Activated CD4-positive, alpha-beta T cell treated with anti-CD3 and anti-CD28 coated beads, Interleukin-2, amount 10 ng/mL, durations not matched to agents 7 days and 5 days (primary cell): ENCODE measurements at places on chromosomes 2 and 18. TPM values are rescaled to one million over a fixed set of nuclear protein-coding genes. Genes with fewer than 3 reads are reported as not detected.
A peak's percentile ranks its signal among the peaks of the same experiment; 100 is the strongest.

The HMSD gene
- 1.0 TPM for total RNA-seq

The FBLN7 gene
- total RNA-seq: 8.3 TPM

The LOXHD1 gene
- total RNA-seq: 0.25 TPM

The PSMA8 gene
- total RNA-seq: 1.2 TPM

DNA sequence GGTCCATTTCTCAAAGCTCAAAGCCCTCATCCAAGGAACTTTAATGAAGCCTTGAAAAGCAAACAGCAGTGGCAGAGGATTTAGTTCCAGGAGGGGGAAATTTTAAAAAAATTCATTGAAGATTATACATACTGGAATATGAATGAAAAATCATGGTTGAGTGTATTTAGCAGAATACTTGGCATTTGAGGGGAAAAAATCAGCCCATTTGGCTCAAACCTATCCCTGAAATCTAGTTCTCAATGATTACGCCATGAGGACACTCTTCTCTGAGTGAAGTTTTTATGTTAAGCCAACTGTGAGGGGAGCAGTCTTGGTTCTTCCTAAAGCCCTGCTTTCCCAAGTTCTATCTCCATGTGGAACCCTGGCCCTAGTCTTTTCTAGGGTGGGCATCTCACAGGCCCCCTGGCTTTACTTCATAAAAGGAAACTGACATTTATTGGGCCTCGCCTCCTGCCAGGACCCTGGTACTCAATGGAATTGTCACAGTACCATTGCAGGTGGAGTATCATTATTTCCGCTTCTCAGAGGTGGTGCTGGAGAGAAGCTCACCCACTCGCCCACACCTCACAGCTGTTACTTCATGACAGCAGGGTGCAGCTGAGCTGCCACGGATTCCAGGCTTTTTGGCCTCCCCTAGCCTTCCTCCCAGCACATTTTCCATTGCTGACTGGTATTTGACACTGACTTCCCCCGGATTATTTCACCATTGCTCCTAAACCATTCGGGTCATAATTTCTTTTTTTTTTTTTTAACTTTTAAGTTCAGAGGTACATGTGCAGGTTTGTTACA lies 56.8 kb downstream of the NXPH2 start:
- no peaks in the 10 kb centered on the region for H3K27me3 ChIP-seq
- H3K4me1 ChIP-seq: no peaks in the 10 kb centered on the region
- DNase-seq: no peak
- no peak overlapping the region for H3K27ac ChIP-seq
- H3K4me3 ChIP-seq: no peak overlapping the region

DNA sequence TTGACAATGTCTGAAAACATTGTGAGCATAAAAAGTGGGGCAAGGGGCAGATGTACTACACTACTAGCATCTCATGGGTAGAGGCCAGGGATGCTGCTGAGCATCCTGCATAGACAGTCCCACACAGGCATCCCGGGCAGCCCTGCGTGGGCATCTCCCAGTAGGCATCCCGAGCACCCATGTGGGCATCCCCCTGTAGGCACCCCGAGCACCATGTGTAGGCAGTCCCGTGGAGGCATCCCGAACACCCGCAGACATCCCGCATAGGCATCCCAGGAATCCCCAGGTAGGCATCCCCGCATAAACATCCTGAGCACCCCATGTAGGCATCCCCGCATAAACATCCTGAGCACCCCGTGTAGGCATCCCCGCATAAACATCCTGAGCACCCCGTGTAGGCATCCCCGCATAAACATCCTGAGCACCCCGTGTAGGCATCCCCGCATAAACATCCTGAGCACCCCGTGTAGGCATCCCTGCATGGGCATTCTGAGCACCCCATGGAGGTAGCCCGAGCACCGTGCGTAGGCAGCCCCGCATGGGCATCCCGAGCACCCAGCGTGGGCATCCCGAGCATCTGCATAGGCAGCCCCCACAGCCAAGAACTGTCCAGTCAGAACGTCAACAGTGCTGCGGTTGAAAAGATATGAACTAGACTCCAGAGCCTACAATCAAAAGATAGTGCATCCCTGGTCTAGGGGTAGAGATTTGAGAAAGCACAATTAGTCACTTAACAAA lies 273.5 kb downstream of the NBAS start:
- H3K27me3 ChIP-seq: no peaks in the 10 kb centered on the region
- peaks cover 36% of the 10 kb centered on the region for H3K36me3 ChIP-seq
- no peak overlapping the region for H3K4me3 ChIP-seq

- no peak for DNase-seq
- peaks cover 14% of the 10 kb centered on the region for H3K4me1 ChIP-seq
- peaks cover 76% of the 10 kb centered on the region for H3K27me3 ChIP-seq
- H3K36me3 ChIP-seq: peaks cover 5% of the 10 kb centered on the region
- peak overlapping the region; percentile 71 for H3K4me3 ChIP-seq
Observed at GRCh38 chr18:25350489-25351251, 1.3 kb downstream of the ZNF521 start.

DNA sequence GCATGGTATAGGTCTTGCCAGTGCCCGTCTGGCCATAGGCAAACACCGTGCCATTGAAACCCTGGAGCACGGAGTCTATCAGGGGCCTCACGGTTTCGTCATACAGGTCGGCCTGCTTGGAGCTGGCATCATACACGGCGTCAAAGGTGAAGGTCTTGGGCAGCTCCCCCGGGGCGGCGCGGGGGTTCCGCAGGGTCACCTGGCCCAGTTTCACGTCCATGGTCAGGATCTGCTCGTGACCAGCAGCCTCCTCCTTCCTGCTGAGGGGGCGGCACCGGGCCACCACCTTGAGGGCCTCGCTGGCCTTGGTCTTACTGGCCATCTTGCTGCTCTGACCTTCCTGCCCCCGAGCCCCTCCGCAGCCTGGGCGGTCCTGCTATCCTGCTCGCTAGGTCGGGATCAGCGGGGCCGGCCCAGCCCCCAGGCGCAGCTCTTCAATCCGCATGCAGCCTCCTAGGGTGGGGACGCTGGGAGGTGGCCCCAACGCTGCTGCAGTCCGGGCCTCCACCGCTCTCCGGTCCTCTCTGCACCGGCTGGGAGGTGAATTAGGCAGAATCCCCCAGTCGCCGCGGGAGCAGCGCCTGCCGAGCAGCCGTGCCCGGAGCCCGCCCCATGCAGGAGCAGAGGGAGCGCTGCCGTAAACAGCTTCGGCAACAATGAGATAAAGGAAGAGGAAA lies 563 bp downstream of the KIF3C start:
- DNase-seq: no peak
- H3K27ac ChIP-seq: peak overlapping the region; percentile 85
- H3K4me1 ChIP-seq: peaks cover 17% of the 10 kb centered on the region
- no peaks in the 10 kb centered on the region for H3K27me3 ChIP-seq
- H3K4me3 ChIP-seq: peak overlapping the region; percentile 84
- no peaks in the 10 kb centered on the region for H3K36me3 ChIP-seq

- no peaks in the 10 kb centered on the region for H3K27me3 ChIP-seq
- H3K27ac ChIP-seq: no peak overlapping the region
- no peaks in the 10 kb centered on the region for H3K36me3 ChIP-seq
- DNase-seq: no peak
- H3K4me1 ChIP-seq: no peaks in the 10 kb centered on the region
Observed at GRCh38 chr18:58385472-58385871, 243.4 kb downstream of the ALPK2 start.

DNA sequence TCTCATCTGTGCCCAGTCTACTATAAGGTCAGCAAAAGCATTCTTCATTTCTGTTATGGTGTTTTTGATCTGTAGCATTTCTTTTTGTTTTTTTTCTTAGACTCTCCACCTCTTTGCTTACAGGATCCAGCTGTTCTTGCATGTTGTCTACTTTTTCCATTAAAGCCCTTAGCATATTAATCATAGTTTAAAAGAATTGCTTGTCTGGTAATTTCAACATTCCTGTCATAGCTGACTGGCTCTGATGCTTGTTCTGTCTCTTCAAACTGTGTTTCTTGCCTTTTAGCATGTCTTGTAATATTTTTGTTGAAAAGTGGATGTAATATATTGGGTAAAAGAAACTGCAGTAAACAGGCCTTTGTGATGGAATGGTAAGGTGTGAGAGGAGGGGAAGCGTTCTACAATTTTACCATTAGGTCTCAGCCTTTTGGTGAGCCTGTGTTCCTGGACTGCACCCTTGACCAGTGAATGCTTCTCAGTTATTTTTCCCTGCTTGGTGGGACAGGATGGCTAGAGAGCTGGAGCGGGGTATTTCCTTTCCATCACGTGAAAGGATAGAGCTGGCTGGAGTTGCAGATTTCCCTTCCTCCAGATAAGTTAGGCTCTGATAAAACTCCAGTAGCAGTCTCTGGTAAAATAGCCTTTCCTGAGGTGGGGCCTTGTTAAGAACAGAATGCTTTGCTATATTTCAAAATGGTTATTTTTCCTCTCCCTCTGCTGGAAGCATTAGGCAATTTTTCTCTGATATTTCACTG lies 65.4 kb downstream of the PLA2R1 start:
- no peak for DNase-seq
- peaks cover 28% of the 10 kb centered on the region for H3K27me3 ChIP-seq
- H3K36me3 ChIP-seq: no peaks in the 10 kb centered on the region
- no peak overlapping the region for H3K4me3 ChIP-seq

GRCh38 chr2:73250872-73251846 lies 17.1 kb downstream of the CCT7 start:
- H3K4me1 ChIP-seq: no peaks in the 10 kb centered on the region
- H3K27ac ChIP-seq: no peak overlapping the region
- DNase-seq: no peak
- H3K36me3 ChIP-seq: peaks cover 53% of the 10 kb centered on the region
- H3K4me3 ChIP-seq: no peak overlapping the region

DNA sequence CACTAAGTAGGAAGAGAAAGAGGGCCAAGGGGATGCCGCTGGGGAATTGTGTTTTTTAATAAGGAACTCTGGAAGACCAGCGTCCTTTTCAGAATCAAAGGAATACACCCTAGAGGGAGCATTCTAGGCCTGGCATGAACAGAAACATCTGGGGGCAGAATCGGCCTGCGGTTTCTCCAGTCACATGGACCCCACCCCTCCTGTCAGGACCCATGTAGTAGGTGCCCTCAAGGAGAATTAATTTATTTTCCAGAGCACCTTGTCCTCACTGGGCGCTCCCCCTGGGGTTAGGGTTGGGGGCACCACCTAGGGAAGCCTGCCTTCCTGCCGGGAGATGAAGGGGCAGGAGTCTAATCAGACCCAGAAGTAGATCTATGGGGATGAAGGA lies 44.2 kb downstream of the TMEM37 start:
- no peaks in the 10 kb centered on the region for H3K27me3 ChIP-seq
- H3K27ac ChIP-seq: no peak overlapping the region

GRCh38 chr2:10914272-10914693 lies 2.5 kb downstream of the KCNF1 start:
- no peak for DNase-seq
- peaks cover 2% of the 10 kb centered on the region for H3K4me1 ChIP-seq
- H3K4me3 ChIP-seq: no peak overlapping the region
- no peak overlapping the region for H3K27ac ChIP-seq

DNA sequence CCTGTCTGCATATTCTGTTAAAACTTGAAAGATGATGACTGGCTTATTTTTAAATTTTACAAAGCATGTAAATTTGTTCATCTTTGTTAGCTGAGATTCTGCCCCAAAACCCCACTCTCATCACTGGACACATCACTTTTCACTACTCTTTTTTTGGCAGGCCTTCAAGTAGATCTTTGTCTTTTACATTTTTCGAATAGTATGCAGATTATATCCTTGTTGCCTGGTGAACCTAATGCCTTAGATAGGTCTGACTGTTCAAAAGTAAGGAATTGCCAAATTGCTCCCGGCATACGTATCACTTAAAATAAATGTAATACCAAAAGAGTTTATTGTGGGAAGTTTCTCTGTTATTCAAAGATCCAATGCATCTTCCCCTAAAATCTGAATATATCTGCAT lies 303.3 kb downstream of the XIRP2 start:
- no peak overlapping the region for H3K4me3 ChIP-seq
- H3K27ac ChIP-seq: no peak overlapping the region
- H3K36me3 ChIP-seq: no peaks in the 10 kb centered on the region
- no peak for DNase-seq

DNA sequence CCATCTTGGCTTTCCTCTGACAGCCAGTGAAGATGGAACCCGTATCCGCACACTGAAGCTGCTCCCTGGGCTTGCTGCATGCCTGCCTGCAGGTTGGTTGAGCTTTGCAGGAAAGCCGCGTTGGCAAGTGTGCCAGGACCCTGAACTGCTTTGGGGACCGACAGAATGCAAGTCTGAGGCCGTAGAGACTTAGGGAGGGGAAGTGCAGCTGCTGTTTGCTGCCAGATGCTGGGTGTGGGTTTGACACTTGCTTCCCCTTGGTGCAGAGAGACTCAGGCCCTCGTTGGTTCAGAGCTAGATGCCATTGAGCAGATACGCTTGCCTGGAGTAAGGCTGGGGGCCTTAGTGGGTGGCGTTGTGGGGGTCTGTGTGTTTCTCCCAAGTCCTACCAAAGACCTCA lies 13.1 kb upstream of the PHLPP1 start:
- H3K4me1 ChIP-seq: no peaks in the 10 kb centered on the region
- no peak overlapping the region for H3K4me3 ChIP-seq
- peaks cover 13% of the 10 kb centered on the region for H3K27me3 ChIP-seq

- DNase-seq: no peak
- H3K27ac ChIP-seq: no peak overlapping the region
- H3K27me3 ChIP-seq: no peaks in the 10 kb centered on the region
- no peaks in the 10 kb centered on the region for H3K36me3 ChIP-seq
- H3K4me3 ChIP-seq: no peak overlapping the region
Observed at GRCh38 chr2:163658556-163658955, 77.3 kb downstream of the FIGN start.

GRCh38 chr2:160407393-160408172 lies 86.0 kb downstream of the RBMS1 start:
- H3K27me3 ChIP-seq: no peaks in the 10 kb centered on the region
- peaks cover 43% of the 10 kb centered on the region for H3K36me3 ChIP-seq
- H3K4me3 ChIP-seq: peak overlapping the region; percentile 95
- H3K27ac ChIP-seq: peak overlapping the region; percentile 95
- peak; percentile 64 for DNase-seq

- H3K27ac ChIP-seq: no peak overlapping the region
- H3K4me3 ChIP-seq: no peak overlapping the region
- H3K4me1 ChIP-seq: no peaks in the 10 kb centered on the region
- H3K36me3 ChIP-seq: no peaks in the 10 kb centered on the region
Observed at GRCh38 chr18:73479477-73479876, 611.7 kb upstream of the NETO1 start.

DNA sequence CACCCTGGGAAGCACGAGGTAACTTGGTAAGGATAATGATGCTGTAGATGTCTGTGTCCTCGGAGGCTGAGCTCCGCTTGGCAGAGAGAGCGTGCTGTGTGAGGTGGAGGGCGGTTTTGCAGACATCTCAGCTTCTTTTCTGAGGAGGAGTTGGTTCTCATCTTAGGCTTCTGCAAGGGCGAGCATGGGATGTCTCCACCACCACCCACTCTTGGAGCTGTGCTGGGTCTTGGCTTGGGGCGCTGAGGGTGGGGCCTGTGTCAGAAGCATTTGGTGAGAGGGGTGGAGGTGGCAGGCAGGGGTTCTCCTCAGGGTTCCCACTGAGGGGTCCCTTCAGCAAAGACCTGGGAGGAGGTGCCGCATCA lies 9.2 kb downstream of the OXER1 start:
- H3K4me3 ChIP-seq: no peak overlapping the region
- H3K36me3 ChIP-seq: peaks cover 2% of the 10 kb centered on the region
- no peaks in the 10 kb centered on the region for H3K4me1 ChIP-seq
- no peaks in the 10 kb centered on the region for H3K27me3 ChIP-seq
- H3K27ac ChIP-seq: no peak overlapping the region

GRCh38 chr2:11373096-11373495 lies 28.7 kb upstream of the ROCK2 start:
- H3K4me3 ChIP-seq: no peak overlapping the region
- H3K36me3 ChIP-seq: no peaks in the 10 kb centered on the region
- no peak overlapping the region for H3K27ac ChIP-seq
- DNase-seq: no peak

- no peaks in the 10 kb centered on the region for H3K4me1 ChIP-seq
- no peaks in the 10 kb centered on the region for H3K36me3 ChIP-seq
- no peak overlapping the region for H3K27ac ChIP-seq
Observed at GRCh38 chr18:75915941-75916623, 488.6 kb upstream of the SMIM21 start.
